ENCODE measurements at places on chromosomes 5 and 9.

DNA sequence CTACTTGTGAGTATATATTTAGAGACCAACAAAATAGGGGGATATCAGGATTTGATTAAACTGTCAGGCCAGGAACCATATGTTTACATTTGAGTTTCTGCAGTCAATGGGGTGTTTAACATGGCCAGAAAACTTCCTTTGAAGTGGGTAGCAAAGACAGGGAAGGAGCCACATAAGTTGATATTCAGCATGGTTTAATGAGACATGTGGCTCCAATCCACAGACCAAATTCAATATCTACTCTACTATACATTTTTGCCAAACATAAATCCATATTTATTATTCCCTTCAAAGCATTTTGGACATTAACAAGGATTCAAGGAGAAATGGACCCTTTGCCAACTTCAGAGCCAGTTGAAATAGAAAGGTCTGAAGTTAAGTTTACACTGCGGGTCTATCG, 99.8 kb downstream of the TAF11L14 start:
- DNase-seq = no peak

DNA sequence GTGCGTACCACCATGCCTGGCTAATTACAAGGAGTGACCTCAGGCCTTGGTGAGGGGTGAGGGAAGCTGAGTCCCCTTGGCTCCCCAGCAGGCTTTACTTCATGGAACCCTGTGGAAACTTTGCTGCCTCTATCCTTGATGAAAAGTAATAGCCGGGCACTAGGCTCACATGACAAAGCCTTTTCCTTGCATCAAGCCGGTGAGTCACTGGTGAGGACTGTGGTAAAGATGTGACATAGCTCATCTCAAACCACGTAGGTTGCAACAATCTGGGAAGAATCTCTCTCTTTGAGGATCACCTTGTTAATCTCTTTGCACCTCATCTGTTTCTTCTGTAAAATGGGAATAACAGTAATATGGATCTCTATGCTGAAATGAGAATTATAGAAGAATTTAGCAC, 116.3 kb upstream of the SLC25A48 start:
- no peak for DNase-seq

DNA sequence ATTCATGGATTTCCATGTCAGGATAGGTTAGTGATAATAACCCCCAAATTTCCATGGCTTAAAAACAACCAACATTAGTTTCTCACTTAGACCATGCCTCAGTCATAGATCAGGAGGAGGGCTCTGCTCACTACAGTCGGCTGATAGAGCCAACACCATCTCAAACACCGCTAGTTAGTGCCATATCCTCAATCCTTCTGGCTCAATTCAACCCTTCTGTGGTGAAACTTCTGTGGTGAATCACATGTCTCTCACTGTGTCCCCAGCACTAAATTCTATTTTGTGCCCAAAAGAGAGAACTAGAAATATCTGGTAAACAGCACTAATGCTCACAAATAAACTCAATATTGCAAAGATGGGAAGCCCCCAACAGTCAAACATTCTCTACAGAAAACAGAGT, 21.1 kb downstream of the ECPAS start:
- DNase-seq = no peak

DNA sequence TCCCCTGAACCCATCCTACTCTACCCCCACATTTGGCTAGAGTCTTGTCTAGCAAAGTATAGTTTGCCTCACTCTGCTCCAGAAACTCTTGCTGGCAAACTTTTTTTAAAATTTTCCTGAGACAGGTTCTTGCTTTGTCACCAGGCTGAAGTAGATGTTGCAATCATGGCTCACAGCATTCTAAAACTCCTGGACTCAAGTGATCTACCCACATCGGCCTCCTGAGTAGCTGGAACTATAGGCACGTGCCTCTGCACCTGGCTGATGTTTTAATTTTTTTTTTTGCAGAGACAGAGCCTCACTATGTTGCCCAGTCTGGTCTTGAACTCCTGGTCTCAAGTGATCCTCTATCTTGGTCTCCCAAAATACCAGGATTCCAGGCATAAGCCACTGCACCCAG, 175.8 kb upstream of the FBXL17 start:
- DNase-seq = no peak

GRCh38 chr9:5799314-5799713, 33.6 kb downstream of the ERMP1 start:
- peak; percentile 44 for DNase-seq

DNA sequence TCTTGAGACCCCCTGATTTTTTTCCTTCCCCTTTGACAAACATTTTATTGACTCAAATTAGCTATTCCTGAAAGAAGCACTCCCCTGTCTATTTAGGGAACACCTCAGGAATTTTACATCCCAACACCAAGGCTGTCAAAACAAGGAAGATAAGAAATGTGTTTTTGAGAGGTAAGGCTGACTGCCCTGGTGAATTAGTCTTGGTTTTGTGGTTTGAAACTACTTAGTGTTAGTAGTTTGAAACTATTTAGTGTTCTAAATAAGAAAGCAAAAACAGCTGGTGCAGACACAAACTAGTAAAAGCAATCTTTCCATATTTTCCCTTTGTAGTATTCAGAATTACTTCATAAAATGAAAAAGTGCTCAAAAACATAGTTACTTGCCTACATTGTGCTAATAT, 120.7 kb downstream of the PCSK1 start:
- DNase-seq = no peak

DNA sequence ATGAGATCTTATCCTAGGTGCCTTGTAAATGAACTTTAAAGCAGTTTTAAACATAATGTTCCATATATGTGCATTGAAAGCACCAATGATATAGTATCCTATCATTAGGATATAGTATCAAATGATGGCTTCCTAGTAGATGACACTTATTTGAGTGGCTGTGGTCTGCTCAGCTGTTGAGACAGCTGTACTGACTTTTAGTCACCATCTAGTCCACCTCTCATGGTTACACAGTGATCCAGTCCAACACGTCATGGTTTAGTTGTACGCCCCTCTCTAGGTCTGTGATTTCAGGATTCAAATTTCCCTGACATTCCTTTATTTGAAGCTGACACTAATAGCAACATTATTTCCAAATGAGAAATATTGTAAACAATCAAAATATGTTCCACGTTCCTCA, 127.3 kb upstream of the TUT7 start:
- DNase-seq = no peak

DNA sequence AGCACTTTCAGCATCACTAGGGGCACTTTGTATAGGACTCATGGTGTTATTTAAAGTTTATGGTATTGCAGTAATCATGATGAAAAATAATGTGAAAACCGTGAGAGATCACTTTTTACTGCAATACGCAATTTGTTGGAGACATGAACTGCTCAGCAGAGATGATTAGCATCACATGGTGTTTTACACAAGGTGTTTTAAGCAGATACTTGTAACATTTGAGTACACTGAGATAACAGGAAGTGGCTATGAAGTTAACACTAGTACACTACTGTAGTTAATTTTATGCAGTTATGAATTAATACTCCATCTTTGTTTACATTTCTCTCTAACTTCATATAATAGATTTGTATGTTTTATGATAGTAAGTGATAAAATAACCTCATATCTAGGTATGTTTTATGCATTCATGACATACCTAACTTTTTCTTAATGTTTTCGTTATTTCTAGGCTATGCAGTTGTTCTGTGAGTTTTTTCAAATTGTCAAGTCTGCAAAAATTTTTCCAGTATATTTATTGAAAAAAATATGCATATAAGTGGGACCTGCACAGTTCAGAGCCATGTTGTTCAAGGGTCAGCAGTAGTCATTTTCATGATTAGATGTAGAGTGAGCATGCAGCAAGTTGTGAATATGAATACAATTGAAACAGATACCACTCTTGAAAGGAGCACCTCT, 13.0 kb downstream of the SUB1 start:
- DNase-seq = no peak
